ENCODE measurements at places on chromosomes 3 and 15.

- no peak for DNase-seq
Measured at GRCh38 chr3:128532012-128532983, 39.3 kb upstream of the GATA2 start.

DNA sequence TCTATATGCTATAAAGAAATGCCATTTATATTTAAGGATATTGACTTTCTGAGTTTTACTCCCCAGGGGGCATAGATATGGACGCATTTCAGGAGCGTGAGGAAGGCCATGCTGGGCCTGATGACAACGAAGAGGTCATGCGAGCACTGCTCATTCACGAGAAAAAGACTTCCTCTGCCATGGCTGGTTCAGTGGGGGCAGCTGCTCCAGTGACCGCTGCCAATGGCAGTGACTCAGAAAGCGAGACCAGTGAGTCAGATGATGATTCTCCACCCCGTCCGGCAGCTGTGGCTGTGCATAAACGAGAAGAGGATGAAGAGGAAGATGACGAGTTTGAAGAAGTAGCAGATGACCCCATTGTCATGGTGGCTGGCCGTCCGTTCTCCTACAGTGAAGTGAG, 38.4 kb downstream of the GTF2E1 start:
- DNase-seq = peak; percentile 32

DNA sequence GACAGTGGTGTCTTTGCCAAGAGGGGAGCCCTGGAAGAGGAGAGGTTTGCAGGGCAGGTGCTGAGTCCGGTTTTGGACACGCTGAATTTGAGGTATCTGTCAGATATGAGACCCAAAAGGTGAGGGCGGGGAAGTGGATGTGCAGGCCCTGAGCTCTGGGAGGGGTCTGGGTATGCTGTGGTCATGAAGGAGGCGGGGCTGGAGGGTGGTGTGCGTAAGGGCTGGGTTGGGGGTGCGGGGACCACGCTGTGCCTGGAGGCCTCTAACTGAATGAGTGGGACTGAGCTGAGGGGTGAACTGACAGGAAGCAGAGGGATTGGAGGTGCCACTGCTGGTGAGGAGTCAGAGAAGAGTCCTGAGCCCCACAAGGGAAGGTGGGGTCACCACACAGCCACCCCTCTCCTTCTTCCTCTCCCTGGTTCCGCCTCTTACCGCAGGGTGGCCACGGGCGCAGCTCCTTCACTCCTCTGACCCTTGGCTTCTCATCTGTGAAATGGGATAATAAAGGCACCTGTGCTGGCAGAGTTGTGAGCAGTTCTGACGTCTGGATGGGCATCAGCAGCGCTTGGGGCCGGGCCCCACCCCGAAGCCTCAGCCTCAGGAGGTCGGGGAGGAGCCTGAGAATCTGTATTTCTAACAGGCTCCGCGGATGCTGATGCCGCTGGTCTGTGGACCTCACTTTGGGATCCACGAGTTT, 28.8 kb downstream of the PSTPIP1 start:
- no peak for DNase-seq

- DNase-seq = no peak
Measured at GRCh38 chr3:98824256-98824655, 61.1 kb downstream of the ST3GAL6 start.

DNA sequence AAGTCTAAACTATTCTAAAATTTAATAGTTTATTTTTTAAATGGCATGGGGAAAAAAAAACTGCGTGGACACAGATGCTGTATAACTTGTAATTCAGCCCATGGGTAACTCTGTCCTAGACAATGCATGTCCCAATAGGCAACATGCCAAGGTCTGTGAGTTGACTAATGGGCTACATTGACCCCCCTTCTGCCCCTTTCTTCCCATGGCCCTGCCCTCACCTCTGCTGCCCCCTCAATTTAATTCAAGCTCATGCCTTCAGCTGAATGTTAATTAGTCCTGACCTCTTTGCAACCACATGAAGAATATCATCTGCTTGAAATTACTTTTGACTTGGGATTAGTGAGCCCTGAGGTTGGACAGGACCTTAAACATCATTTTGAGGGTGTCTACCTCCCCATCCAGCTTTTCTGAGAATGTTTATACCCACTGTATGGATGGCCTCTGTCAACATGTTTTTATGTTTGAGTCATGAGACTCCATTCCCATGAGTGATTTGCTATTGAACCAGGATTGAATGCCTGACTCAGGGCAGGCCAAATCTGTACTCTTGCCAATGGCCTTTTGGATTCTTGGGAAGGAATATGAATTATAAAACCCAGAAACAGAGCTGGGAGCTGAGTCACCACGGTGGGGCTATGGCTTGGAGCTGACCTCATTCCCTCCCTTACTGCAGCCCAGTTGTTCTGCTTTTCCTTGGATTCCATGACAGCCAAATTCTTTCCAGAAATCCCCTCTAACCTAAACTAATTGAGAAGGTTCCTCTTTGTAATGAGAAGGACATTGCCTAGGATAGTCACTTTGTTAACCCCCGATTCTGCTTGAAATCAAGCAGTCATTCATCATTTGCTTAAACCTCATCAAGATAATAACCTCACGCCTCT, 33.5 kb upstream of the PDE8A start:
- DNase-seq = no peak

GRCh38 chr15:65300924-65301441, 3.5 kb upstream of the RNU5B-1 start:
- no peak for DNase-seq

GRCh38 chr3:73804204-73804603, 179.5 kb upstream of the PDZRN3 start:
- DNase-seq = no peak

GRCh38 chr3:135214400-135214799, 419.3 kb downstream of the EPHB1 start:
- no peak for DNase-seq

DNA sequence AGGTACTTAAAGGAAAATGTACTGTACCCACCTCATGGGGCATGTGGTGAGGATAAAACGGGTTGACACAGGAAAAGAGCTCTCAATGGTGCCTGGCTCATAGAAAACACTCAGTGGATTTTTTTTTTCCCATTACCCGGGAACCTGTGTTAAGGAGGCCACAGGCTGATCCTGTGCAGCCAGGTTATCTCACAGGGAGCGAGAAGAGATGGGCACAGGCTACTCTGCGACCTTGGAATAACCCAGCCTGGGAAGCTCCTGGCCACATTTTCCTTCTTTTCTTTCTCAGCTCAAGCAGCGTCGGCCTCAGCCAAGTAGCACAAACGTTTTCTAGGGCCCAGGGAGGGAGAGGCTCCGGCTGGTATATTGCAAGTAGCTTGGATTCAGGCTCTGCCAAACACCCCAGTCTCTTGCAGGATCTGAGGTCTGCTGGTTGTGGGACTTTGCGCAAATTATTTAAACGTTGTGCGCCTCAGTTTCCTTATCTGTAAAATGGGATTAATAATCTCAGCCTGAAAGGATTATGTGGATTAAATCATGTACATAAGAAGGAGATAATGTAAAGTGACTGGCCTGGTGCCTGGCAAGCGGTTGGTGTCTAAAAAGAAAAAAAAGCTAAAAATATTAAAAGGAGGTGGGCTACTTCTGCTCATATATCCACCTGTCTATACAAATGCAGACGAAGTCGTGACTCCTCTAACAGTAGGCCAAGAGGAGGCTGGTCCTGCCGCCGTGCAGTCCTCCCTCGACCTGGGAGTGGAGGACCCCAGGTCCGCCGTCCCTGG, 2.2 kb downstream of the FURIN start:
- no peak for DNase-seq

GRCh38 chr15:44782516-44782915, 46.2 kb downstream of the TRIM69 start:
- no peak for DNase-seq
